ENCODE measurements at places on chromosomes 11 and 22.

DNA sequence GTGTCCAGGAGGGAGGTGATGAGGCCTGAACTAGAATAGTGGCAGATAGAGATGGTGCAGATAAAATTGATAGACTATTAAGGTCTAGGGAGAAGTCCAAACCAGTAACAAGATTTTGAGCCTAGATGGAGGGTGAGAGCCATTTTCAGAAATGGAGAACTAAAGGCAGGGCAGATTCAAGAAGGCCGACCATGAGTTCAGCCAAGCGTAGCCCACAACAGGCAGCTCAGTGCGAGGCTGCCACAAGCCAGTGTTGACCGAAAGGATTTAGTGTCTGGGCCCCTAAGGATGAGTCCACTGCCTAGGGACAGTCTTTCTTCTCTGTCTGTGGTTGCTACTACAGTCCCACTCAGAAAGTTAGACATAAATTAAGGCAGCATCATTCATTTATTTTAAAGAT lies 51.7 kb downstream of the PPP2R1B start:
- no peak for DNase-seq

DNA sequence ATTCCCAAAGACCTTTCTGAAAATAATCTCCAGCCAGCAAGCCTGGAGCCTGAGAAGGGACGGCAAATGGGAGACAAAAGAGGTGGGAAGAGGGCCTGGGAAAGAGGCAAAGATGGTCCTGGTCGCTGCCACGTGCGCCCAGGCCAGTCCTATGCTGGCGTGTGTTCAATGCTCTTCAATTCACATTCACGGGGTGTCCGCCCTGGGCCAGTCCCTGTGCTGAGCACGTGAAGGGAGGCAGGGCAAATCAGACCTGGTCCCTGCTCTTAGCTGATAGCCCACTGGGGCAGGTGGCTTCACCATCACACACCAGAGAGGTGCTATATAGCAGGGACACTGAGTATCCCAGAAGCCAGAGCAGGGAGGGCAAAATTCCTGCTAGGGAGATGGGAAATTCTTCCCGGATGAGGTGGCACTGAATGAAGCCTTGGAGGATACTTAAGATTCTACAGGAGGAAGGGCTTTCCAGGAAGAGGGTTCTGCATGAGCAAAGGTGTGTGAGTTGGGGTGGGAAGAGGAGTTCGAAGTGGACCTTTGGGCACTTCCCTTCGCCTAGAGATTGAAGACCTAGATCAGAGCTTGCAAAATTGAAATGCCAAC lies 148.2 kb downstream of the CHST1 start:
- DNase-seq: no peak

- DNase-seq: peak; percentile 8
Observed at GRCh38 chr11:113372309-113372708, 15.3 kb upstream of the ANKK1 start.

- DNase-seq: no peak
Observed at GRCh38 chr22:36304429-36304828, 51.5 kb downstream of the APOL1 start.

GRCh38 chr11:23688835-23689234 lies 808.0 kb upstream of the LUZP2 start:
- peak; percentile 9 for DNase-seq

GRCh38 chr11:102378818-102379217 lies 31.8 kb downstream of the BIRC2 start:
- no peak for DNase-seq

DNA sequence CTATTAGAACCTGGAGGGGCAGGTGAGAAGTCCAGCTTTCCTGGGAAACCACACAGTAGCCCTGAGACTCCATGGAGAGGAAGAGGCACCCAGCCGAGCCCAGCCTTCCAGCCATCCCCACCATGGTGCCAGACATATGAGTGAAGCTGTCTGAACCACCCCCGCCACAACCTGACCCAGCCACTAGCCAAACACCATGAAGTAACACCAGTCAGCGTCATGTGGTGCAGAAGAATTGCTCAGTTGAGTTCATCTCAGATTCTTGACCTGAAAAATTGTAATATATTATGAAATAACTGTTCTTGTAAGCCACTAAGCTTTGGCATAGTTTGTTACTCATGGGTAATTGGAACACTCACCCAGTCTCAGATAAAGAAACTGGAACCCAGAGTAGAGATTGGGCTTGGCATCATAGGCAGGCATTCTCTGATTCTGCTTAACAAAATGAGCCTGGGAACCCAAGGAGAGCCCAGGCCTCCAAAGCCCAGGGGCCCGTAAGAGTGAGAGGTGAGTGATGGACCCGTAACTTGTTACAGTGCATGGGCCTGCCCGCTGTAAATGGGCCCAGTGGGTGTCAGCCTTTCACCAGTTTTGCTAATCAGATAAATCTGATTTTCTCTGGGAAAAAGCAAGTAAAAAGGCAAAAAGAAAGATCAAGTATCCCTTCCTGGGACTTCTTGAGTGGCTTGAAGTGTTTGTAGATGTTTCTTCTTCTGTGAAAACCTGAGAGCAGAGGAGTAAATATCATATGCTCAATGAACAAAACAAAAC lies 305.5 kb downstream of the DDX10 start:
- no peak for DNase-seq

DNA sequence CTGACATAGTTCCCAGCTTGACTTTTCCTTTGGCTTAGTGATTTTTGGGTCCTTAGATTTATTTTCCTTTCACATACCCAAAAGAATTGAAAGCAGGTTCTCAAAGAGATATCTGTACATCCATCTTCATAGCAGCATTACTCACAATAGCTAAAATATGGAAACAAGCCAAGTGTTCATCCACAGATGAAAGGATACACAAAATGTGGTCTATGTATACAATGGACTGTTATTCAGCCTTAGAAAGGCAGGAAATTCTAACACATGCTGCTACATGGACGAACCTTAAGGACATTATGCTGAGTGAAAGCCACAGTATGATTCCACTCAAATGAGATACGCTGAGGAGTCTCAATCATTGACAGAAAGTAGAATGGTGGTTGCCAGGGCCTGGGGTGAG lies 171.8 kb downstream of the IGLL1 start:
- peak; percentile 21 for DNase-seq

- no peak for DNase-seq
Observed at GRCh38 chr11:20688761-20689160, 19.4 kb downstream of the NELL1 start.
